ENCODE measurements at places on chromosomes 7 and 10.

GRCh38 chr10:49141541-49142332, 7.9 kb upstream of the FAM170B start:
- no peak for DNase-seq

GRCh38 chr7:80145780-80146422, 11.3 kb downstream of the GNAI1 start:
- DNase-seq = peak; percentile 79

DNA sequence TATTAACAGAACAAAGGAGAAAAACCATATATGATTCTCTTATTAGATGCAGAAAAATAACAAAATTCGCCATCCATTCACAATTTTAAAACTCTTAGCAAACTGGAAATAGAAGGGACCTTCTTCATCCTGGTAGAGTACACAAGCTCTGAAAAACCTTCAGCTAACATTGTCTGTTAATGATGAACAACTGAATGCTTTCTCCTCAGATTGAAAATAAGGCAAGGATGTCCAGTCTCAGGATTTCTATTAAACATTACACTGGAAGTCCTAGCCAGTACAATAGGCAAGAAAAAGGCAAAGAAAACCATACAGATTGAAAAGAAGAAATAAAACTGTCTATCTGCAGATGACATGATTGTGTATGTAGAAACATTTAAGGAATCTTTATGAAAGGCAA, 16.0 kb upstream of the CCNY start:
- no peak for DNase-seq

DNA sequence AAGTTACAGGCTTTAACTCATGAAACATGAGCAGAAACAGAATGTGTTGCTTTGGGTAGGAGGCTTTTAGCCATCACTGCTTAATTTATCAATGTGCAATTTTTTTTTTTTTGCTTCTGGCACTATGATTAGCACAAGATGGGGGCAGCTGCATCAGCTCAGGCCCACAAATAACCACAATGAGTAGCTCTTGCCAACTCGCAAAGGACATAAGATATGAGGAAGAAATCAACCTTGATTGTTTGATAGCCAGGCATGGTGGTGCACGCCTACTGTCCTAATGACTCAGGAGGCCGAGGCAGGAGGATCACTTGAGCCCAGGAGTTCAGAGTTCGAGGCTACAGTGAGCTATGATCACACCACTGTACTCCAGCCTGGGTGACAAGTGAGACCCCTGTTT, 12.3 kb downstream of the NOD1 start:
- DNase-seq = no peak

- DNase-seq = no peak
These were observed 189.2 kb downstream of the THSD7A start for GRCh38 chr7:11642841-11643240.

- DNase-seq = no peak
These were observed 174.4 kb downstream of the CREB5 start for GRCh38 chr7:28586736-28587135.

- DNase-seq = peak; percentile 35
These were observed 80.8 kb upstream of the PLXNA4 start for GRCh38 chr7:132656846-132657776.

GRCh38 chr7:136228171-136228570, 251.0 kb upstream of the MTPN start:
- no peak for DNase-seq

DNA sequence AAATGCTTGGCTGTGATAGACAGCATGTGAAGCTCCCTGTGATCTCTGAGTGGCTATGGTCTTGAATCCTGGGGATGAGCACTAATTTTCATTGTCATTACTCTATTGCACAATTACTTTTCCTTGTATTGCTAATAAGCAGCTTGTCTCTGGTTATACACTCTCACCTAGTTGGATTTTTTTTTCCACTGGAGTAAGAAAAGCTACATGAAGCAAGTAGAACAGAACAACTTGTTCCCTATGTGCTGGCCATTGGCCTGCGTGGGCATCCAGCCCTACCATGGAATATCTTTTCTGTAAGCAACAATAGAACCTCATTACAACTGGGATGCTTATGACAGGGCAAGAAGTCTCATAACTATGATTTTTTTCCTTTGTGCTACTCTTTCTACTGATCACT, 807.4 kb downstream of the TNS3 start:
- DNase-seq = no peak

Data from mesendoderm (in vitro differentiated cells).